GM12878 (cell line): ENCODE measurements at places on chromosomes 7 and 10. TPM values are rescaled to one million over a fixed set of nuclear protein-coding genes. Genes with fewer than 3 reads are reported as not detected.

- no peaks in the 10 kb centered on the region for H3K27me3 ChIP-seq
- no peak for DNase-seq
- no peaks in the 10 kb centered on the region for H3K4me1 ChIP-seq
- no peaks in the 10 kb centered on the region for H3K36me3 ChIP-seq
- no peak overlapping the region for H3K4me3 ChIP-seq
Measured at GRCh38 chr7:95897557-95898251, 125.3 kb downstream of the DYNC1I1 start.

- DNase-seq: no peak
- no peaks in the 10 kb centered on the region; the same call in 1 of the 2 replicates for H3K36me3 ChIP-seq
- H3K4me1 ChIP-seq: peaks cover 29% of the 10 kb centered on the region
- no peaks in the 10 kb centered on the region for H3K27me3 ChIP-seq
- peak overlapping the region; percentile 72 for H3K27ac ChIP-seq
Measured at GRCh38 chr7:131039836-131040235, 287.8 kb upstream of the MKLN1 start.

- H3K27ac ChIP-seq: no peak overlapping the region
- no peak for DNase-seq
- no peaks in the 10 kb centered on the region for H3K27me3 ChIP-seq
- no peak overlapping the region for H3K4me3 ChIP-seq
- no peaks in the 10 kb centered on the region for H3K36me3 ChIP-seq
Measured at GRCh38 chr7:78148166-78148894, 349.8 kb downstream of the PHTF2 start.

DNA sequence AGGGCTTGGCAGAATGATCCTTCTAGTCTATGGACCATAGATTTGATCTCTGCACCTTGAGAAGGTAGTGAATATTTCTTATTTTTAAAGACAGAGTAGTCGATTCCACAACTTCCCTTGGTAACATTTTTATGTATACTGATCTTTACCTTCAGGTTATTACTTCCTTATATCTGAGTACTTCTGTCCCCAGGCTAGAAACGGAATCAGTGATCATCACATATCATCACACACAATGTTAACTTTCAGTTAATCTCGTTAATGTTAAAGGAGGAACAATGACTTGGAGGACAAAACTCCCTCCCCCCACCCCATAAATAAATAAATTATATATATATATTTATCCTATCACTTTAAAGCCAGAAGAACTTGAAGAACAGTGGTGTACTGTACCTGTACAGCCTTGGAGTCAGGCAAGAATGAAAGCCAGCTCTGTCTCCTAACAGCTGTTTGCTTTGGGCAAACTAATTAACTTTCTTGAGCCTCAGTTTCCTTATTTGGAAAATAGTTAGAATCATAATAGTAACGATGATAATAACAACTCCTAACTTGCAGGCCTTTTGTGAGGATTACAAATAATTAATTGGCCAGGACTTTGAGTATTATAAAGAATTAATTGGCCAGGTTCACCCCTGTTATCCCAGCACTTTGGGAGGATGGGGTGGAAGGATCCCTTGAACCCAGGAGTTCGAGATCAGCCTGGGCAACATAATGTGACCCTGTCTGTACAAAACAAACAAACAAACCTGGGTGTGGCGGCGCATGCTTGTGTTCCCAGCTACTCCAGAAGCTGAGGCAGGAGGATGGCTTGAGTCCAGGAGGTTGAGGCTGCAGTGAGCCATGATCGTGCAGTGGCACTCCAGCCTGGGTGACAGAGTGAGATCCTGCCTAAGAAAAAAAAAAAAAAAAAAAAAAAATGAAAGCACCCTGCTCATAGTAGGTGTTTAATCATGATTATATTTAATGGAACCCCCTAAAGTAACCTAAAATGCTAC, 63.5 kb downstream of the SAMD9 start:
- H3K27ac ChIP-seq: no peak overlapping the region
- no peak overlapping the region for H3K4me3 ChIP-seq
- H3K27me3 ChIP-seq: no peaks in the 10 kb centered on the region
- H3K4me1 ChIP-seq: no peaks in the 10 kb centered on the region
- no peaks in the 10 kb centered on the region for H3K36me3 ChIP-seq

- DNase-seq: peak; percentile 55
- H3K36me3 ChIP-seq: no peaks in the 10 kb centered on the region
- no peak overlapping the region for H3K27ac ChIP-seq
- no peaks in the 10 kb centered on the region for H3K27me3 ChIP-seq
- H3K4me1 ChIP-seq: no peaks in the 10 kb centered on the region
- H3K4me3 ChIP-seq: 0 out of 2 replicates have a peak overlapping the region, but pooled peaks have one; percentile 6
Measured at GRCh38 chr7:156034397-156034796, 222.1 kb upstream of the SHH start.

- H3K36me3 ChIP-seq: no peaks in the 10 kb centered on the region
- H3K4me1 ChIP-seq: peaks cover 10% of the 10 kb centered on the region; the same call in 1 of the 2 replicates
- no peak overlapping the region for H3K27ac ChIP-seq
- no peak for DNase-seq
Measured at GRCh38 chr7:143323653-143324052, 7.7 kb downstream of the CLCN1 start.

GRCh38 chr7:108314551-108314950, 141.7 kb downstream of the NRCAM start:
- no peaks in the 10 kb centered on the region for H3K36me3 ChIP-seq
- H3K27me3 ChIP-seq: no peaks in the 10 kb centered on the region
- H3K27ac ChIP-seq: no peak overlapping the region
- peaks cover 6% of the 10 kb centered on the region for H3K4me1 ChIP-seq
- no peak overlapping the region for H3K4me3 ChIP-seq

DNA sequence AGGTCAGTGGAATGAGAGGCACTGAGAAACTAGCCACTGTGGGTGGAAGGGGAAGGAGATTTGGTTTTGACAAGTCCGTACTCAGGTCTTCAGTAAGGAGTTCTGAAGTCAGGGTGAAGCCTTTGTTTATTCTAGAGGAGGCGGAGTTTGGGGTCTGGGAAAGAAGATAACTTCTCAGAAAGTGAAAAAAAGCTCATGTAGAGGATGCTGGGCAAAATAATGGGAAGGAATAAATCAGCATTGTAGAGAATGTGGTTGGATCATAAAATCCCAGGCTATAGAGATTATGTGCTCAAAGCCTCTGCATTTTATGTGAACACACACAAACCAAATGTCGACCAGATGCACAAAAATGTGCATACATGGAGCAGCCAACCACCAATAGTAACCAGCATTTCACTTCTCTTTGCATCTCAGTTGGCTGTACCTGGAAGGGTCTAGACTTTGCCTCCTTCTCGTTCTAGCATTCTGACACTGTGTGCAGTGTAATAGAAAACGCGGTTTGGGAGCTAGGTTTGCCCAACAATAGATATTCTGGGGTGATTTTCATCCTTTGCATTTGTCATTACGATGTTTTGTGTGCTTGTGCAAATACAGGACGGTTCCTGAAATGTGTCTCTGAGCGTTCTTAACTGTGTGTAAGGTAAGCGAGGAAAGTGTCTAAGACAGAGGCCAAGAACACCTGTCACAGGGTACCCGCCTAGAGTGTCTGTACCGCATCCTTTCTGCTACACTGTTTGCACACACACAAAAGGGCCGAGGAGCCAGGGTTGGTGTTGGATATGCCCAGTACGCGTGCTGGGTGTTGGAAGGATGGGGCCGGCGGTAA, 603 bp upstream of the HECW1 start:
- no peak overlapping the region for H3K27ac ChIP-seq
- no peaks in the 10 kb centered on the region; the same call in 1 of the 2 replicates for H3K4me1 ChIP-seq
- H3K36me3 ChIP-seq: no peaks in the 10 kb centered on the region
- peaks cover 3% of the 10 kb centered on the region for H3K27me3 ChIP-seq
- no peak overlapping the region for H3K4me3 ChIP-seq
- DNase-seq: no peak

CYP26C1 gene
- polyA plus RNA-seq: not detected in 2 replicates

BTRC gene
- 10.8 and 11.2 TPM in 2 replicates for polyA plus RNA-seq

AKR1D1 gene
- polyA plus RNA-seq: 0.09 TPM in 1 of 2 replicates, not detected in the other

OR9A2 gene
- not detected in 2 replicates for polyA plus RNA-seq

FAM25A gene
- polyA plus RNA-seq: not detected in 2 replicates

DNAJC12 gene
- polyA plus RNA-seq: 2.7 and 3.8 TPM in 2 replicates
